ENCODE measurements at places on chromosomes 4 and X. TPM values are rescaled to one million over a fixed set of nuclear protein-coding genes. Genes with fewer than 3 reads are reported as not detected.

GRCh38 chr4:60485276-60485675 lies 714.9 kb upstream of the ADGRL3 start:
- no peaks in the 10 kb centered on the region for H3K27me3 ChIP-seq
- no peaks in the 10 kb centered on the region for H3K36me3 ChIP-seq
- no peak overlapping the region for H3K27ac ChIP-seq
- no peak for DNase-seq
- no peak overlapping the region for H3K4me3 ChIP-seq
- no peaks in the 10 kb centered on the region for H3K4me1 ChIP-seq

- H3K36me3 ChIP-seq: no peaks in the 10 kb centered on the region
- H3K4me1 ChIP-seq: no peaks in the 10 kb centered on the region
- H3K4me3 ChIP-seq: no peak overlapping the region
- DNase-seq: no peak
- no peaks in the 10 kb centered on the region for H3K27me3 ChIP-seq
These were observed 371.4 kb upstream of the FAM241A start for GRCh38 chr4:111773858-111774257.

DNA sequence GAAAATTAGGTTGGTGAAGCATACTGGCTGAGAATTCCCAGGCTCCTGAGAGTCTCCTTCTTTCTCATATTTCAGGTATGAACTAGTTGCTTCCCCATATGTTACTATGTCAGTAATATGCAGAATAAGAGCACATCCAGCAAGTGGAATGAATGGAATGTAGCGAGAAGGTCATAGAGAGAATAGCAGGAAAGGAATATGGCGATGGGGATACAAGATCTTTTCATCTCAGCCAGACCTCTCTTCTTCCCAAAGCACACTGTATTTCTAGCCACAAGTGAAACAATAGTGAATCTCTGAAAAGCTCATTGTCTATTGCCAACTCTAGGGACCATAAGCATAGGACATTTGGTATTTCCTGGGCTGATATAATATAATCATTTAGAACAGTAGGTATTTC lies 54.6 kb upstream of the MMAA start:
- H3K4me3 ChIP-seq: no peak overlapping the region
- H3K27ac ChIP-seq: no peak overlapping the region
- no peaks in the 10 kb centered on the region for H3K4me1 ChIP-seq
- H3K27me3 ChIP-seq: no peaks in the 10 kb centered on the region
- no peak for DNase-seq

DNA sequence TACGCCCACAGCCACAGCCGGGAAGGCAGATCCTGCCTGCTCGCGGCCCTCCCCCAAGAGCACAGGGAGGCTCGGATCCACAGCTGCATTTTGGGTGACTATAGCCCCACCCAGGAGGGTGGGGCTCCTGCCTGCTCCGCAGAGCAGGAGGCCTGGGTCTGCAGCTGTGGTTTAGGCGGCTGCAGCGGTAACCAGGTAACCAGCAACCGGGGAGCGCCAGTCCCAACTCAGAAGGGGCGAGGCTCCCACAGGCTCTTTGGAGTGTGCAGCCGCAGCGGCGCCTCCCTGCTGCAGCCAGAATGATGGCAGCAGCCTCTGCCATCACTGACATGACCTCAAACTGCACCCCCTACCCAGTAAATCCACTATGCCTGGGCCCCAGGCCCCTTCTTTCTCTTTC lies 148.0 kb upstream of the F9 start:
- H3K4me3 ChIP-seq: no peak overlapping the region
- H3K4me1 ChIP-seq: no peaks in the 10 kb centered on the region
- no peak for DNase-seq
- no peaks in the 10 kb centered on the region for H3K36me3 ChIP-seq
- no peak overlapping the region for H3K27ac ChIP-seq
- no peaks in the 10 kb centered on the region for H3K27me3 ChIP-seq

- no peak overlapping the region for H3K4me3 ChIP-seq
- peaks cover 6% of the 10 kb centered on the region for H3K36me3 ChIP-seq
- DNase-seq: no peak
- H3K4me1 ChIP-seq: peaks cover 14% of the 10 kb centered on the region
These were observed 12.4 kb downstream of the CASP6 start for GRCh38 chr4:109690690-109691410.

DNA sequence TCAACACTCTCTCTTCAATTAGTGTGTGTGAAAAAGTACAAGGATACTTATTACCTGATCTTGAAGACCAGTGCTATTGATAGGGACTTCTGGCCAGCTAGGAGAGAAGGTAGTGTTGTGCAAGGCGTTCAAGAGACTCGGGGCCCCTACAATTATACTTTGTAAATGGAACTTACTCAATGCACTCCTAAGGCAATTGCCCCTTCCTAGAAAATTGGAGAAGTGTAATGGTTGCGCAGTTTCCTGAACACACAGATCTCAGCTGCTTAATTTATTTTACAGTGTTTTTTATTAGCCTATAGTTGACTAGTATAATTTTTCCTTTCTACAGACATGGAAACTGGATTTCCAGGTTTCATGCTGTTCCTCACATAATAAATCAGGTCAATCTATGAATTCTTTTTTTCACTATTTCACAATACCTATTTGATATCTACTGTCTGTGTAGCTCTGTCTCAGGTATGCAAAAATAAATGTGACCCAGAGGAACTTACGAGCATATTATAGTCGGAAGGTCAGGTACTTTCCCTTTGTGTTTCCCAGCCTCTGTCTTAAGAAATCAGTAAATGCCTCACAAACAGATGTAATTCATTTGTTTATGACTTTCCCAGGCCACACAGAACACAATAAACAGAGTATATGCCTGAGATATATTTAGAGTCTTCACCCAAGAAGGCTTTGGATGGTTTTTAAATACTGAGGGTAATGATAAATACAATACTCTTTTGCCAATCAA lies 89.1 kb upstream of the TET2 start:
- peak; percentile 9 for DNase-seq
- no peaks in the 10 kb centered on the region for H3K27me3 ChIP-seq
- no peak overlapping the region for H3K4me3 ChIP-seq
- peaks cover 17% of the 10 kb centered on the region for H3K4me1 ChIP-seq
- no peak overlapping the region for H3K27ac ChIP-seq

GRCh38 chrX:151902813-151903591 lies 9.7 kb upstream of the MAGEA4 start:
- no peaks in the 10 kb centered on the region for H3K36me3 ChIP-seq
- no peaks in the 10 kb centered on the region for H3K4me1 ChIP-seq
- no peak overlapping the region for H3K27ac ChIP-seq
- DNase-seq: no peak
- H3K4me3 ChIP-seq: no peak overlapping the region

- H3K27ac ChIP-seq: no peak overlapping the region
- H3K4me3 ChIP-seq: no peak overlapping the region
- no peaks in the 10 kb centered on the region for H3K27me3 ChIP-seq
- DNase-seq: peak; percentile 56
These were observed 41.0 kb upstream of the SH3RF1 start for GRCh38 chr4:169311643-169312365.

GRCh38 chrX:23392195-23392594 lies 57.5 kb downstream of the PTCHD1 start:
- no peaks in the 10 kb centered on the region for H3K27me3 ChIP-seq
- no peak for DNase-seq
- H3K4me1 ChIP-seq: no peaks in the 10 kb centered on the region
- no peaks in the 10 kb centered on the region for H3K36me3 ChIP-seq

GRCh38 chr4:89712141-89712540 lies 124.8 kb downstream of the SNCA start:
- H3K36me3 ChIP-seq: no peaks in the 10 kb centered on the region
- no peak for DNase-seq
- H3K27ac ChIP-seq: no peak overlapping the region
- H3K27me3 ChIP-seq: no peaks in the 10 kb centered on the region

GRCh38 chr4:158811704-158812103 lies 42.9 kb downstream of the FNIP2 start:
- H3K27ac ChIP-seq: no peak overlapping the region
- peaks cover 78% of the 10 kb centered on the region for H3K27me3 ChIP-seq
- peaks cover 20% of the 10 kb centered on the region for H3K4me1 ChIP-seq
- no peak overlapping the region for H3K4me3 ChIP-seq
- DNase-seq: peak; percentile 49
- no peaks in the 10 kb centered on the region for H3K36me3 ChIP-seq

DNA sequence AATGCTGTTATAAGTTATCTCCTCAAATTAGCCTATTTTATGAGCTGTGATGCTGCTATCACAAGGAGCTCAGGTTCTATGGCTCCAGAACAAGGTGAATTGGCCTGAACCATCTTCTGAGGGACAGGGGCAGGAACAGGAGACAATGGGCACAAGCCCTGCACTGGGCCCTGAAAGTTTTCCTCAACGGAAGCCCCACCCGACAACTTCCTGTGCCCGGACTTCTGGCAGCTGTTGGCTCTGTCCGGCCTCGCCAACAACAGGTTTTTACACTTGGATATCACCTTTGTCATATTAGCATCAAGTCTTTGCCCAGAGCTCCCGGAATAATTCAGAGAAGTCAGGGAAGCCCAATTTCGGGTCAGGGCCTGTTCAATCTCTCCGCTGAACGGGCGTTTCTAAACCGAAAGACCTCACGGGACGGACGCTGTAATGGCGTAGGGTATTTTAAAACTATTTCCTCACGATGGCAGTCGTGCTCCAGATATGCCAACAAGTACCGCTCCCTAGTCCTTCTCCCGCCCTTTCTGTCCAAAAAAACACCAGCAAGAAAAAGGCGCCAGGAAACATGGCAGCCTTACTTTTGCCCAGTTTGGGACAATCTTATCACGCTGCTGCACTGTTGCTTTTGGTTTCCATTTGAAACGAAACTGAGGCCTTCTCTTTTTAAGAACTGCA lies 201.0 kb upstream of the STK26 start:
- peak overlapping the region; percentile 57 for H3K4me3 ChIP-seq
- DNase-seq: no peak
- peaks cover 6% of the 10 kb centered on the region for H3K4me1 ChIP-seq
- peak overlapping the region; percentile 86 for H3K27ac ChIP-seq
- H3K36me3 ChIP-seq: no peaks in the 10 kb centered on the region

DNA sequence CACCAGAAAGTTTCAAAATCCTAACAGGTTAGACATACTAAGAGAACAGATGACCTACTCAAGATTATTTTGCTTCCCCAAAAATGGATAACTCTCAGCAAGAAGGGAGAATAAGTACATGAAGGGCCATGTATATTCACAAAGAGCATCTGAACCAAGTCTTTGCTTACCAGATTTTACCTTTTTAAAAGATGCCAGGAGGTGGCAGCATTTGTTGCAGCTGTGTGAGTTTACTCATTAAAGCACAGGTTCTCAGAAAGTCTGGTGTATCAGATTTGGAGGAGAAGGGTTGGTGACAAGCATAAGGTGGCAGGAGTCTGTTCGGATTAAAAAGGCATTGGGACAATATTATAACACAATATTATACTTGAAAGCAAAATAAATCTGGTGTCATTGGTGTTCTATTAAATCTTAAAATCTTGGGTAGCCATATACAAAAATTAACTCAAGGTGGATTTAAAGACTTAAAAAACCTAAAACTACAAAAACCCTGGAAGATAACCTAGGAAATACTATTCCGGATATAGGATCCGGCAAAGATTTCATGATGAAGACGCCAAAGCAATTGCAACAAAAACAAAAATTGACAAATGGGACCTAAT lies 51.3 kb upstream of the NFKB1 start:
- H3K36me3 ChIP-seq: no peaks in the 10 kb centered on the region
- peak; percentile 76 for DNase-seq
- no peak overlapping the region for H3K27ac ChIP-seq
- no peak overlapping the region for H3K4me3 ChIP-seq
- H3K27me3 ChIP-seq: no peaks in the 10 kb centered on the region

DNA sequence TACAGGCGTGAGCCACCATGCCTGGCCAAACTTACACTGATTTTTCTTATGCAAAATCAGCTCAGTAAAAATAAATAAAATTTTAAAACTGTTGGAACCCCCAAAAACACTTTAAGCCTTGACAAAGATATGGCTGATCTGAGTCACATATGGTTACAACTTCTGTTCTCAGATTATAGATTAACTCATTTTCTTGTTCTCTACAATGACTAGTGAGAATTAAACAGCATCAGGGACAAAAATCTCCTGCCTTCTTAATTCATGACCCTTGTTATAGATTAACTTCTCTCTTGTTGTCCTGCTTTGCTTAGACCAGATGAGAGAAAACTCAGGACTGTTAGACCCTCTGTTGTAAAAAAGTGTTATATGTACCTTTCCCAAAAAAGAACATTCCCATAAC lies 24.2 kb upstream of the EXOC1L start:
- peaks cover 11% of the 10 kb centered on the region for H3K27me3 ChIP-seq
- no peaks in the 10 kb centered on the region for H3K4me1 ChIP-seq
- no peak overlapping the region for H3K27ac ChIP-seq
- H3K36me3 ChIP-seq: no peaks in the 10 kb centered on the region

DNA sequence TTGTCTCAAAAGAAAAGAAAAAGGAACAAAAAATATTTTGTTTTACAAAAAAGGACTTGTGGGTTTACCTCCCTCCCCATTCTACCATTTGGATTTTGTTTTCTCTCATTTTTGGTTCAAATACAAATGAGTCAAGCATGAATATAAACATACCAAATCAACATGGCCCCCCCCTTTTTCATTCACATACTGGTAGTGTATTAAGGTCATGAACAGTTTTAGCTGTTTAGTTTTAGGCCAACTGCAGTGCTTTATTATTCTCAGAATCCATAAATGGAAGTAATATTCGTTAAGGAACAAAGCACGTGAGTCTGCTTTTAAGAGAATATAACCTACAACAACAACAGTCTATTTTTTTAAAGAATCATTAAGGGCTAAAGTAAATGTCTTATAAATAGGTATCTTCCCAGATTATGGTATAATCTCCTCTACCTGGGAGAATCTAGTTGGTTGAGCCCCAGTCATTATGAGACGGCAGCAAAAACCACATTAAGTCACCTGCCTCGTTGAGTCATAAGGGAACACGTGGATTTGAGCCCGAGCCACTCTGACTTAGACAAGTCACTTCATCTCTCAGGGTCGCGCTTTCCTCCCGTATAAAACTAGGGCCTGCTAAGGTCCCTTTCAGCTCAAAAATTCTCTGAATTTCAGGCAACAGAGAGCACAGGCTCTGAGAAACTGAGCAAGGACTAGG lies 26.7 kb downstream of the BCLAF3 start:
- H3K4me1 ChIP-seq: no peaks in the 10 kb centered on the region
- H3K4me3 ChIP-seq: no peak overlapping the region
- DNase-seq: no peak
- no peaks in the 10 kb centered on the region for H3K36me3 ChIP-seq
- no peak overlapping the region for H3K27ac ChIP-seq

Gene TSPAN6
- total RNA-seq: not detected

Gene SPARCL1
- total RNA-seq: not detected

Gene GRIA3
- not detected for total RNA-seq

Gene GPC4
- 0.51 TPM for total RNA-seq

Gene PCSK1N
- not detected for total RNA-seq

Gene OPRPN
- not detected for total RNA-seq

Gene CWH43
- total RNA-seq: not detected

Gene TMEM31
- not detected for total RNA-seq

Gene BGN
- not detected for total RNA-seq
